AG10803 (cell line): ENCODE measurements at places on chromosomes 3 and 15.

DNA sequence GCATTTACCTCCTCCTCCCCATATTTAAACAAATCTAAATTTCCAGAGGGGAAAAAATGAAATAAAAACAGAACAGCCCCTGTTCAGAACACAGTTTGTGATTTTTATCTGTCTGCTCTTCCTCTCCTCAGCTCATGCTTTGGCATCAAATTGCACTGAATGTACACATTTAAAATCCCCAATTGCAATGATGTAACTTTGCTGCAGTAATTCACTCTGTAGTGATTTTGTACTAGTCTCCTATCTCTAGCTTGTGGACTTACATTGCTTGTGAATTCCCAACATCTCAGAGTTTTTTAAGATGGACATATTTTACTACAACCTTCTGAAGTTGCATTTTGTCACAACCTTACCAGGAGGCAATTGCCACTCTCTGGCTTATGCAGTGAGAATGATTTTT, 81.6 kb upstream of the ROBO2 start:
- no peak for DNase-seq

- peak; percentile 91 for DNase-seq
These were observed 124.1 kb downstream of the GADL1 start for GRCh38 chr3:30770387-30770786.

GRCh38 chr3:76912841-76913383, 127.0 kb upstream of the ROBO2 start:
- no peak for DNase-seq

DNA sequence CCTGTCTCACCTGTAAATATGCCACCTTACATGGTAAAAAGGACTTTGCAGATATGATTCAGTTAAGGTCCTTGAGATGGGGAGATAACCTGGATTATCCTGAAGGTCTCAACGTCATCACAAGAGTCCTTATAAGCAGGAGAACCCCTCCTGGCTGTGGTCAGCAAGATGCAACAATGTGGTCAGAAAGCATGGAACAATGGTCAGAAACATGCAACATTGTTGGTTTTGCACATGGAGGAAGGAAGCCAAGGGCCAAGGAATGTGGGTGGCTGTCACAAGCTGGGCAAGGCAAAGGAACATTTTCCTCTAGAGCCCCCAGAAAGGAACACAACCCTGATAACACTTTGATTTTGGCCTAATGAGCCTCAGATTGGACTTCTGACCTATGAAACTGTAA, 9.4 kb upstream of the SUMF1 start:
- no peak for DNase-seq
